ENCODE measurements at places on chromosomes 12 and 14.

DNA sequence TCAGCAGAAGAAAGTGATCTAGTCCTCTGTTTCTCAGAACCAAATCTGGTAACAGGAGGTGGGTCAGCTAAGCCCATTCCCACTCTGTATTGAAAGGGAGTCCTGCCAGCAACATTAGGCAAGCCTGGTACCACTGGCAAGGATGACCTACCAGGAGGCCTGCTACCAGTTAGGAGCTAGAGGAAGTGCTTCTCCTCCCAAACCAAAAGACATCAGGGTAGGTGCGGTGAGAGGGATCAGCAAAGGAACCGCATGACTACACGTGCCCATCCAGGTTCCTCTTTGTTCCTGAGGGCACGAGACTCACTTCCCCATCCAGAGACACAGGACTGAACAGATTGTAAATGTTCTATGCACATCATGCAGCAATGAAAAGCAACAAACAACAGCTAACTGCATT is 2.8 kb downstream of the KLRC4 start:
- DNase-seq: no peak

DNA sequence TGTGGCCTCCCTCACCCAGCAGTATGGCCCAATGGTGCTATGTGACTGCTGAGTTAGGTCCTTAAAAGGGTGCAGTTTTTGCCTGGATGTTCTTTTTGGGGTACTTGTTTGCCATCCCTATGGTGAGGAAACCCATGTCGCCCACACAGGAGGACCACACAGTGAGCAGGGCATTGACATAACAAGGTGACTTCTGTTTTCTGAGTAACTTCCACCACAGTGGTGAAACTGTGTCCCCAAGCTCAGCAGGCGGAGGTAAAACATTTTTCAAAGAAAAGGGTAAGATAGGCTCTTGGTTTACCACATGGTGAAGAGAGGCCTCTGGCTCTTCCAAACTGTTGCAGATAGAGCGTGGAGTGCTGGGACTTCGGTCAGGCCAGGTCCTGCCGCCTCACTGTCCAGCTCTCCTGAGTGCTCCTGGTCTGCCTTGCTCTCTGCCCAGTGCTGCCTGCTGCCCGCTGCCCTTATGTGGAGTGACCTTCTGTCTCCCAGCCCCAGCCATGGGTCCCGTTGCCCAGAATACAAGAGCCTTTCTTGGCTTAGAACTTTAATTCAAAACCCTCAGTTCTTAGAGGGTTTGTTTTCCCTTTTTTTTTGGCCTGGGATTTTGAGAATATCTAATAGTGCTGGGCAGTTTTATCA is 54.0 kb downstream of the TRAF3 start:
- DNase-seq: no peak

DNA sequence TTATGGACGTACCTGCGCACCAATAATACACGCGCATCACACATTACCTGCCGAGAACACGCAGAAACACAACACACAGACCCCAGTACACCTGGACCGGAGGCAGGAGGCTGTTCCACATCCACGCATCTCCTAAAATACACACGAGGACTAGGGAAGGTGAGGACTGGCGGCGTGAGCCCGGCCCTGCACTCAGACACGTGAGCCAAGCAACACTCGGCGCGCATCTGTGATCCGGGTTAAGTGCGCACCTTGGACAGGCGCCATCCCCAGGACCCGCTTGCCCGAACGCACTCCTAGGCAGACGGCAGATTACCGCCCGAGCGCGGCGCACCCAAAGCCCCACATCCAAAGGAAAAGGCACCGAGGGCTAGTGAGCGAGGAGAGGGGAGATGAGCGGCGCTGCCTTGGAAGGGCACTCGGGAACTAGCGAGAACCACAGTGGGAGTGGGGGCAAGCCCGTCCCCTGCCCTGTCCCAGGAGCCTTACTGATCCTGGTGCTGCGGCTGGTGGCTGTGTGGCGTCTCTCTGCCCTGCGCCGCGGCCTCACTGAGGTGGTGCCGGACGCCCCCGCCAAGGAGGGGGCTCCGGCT is 417 bp downstream of the GLS2 start:
- DNase-seq: no peak

GRCh38 chr14:81211844-81212243 is 8.9 kb downstream of the GTF2A1 start:
- DNase-seq: no peak

DNA sequence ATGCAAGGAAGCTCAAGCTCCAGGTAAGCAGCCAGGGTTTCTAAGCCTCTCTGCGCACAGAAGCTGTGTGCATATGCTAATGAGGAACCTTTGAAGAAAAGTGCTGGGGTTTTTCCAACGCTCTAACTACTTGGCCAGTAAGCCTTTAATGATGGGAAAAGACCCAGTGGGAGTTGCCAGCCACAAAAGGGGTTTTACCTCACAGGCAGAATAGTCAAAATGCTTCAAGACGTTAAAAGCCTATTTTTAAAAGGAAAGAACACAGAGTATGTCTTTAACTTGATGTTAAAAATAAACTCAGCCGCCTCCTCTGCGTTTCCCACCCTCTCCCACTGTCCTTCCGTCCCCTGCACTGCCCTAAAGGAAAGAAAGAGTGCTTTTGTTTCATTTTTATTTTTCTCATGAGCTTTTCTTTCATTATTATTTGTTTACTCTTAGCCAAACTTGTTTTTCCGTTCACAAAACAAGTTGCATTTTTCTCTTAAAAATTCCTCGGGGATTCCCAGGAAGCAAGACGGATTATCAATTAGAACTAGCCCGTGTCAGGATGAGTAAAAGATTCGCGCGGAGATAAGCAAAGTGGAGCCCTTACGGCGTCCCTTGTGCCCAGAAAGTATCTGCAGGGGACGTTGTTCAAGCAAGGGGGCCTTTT is 209.8 kb upstream of the NUDT4 start:
- DNase-seq: peak; percentile 25

DNA sequence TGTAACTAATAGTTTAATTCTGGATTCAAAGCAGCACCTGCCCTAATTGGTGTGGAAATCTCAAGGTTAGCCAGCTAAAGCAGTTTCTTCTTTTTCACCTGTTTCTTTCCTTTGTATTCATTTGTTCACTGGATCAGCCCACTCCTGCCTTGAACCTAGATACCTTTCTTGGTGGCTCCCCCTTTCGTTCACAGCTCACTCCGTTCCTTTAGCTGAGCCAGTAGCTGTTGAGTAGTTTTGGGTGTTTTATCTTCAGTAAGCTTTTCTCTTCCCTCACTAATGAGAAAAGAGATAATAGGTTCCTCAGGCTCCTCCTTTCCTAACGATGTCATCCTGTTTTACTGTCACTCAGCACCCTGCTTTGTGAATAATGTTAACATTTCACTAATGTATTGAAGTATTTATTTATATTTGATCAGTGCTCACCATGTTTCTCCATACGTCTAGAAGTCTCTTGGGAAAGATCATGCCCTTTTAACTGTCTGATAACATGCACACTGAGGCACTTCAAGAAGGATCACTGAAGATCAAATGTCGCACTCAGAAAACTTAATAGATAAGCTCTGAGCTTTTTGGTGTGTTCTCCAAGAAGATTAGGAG is 121.1 kb downstream of the TGFB3 start:
- DNase-seq: no peak

GRCh38 chr14:54493293-54493692 is 4.5 kb upstream of the GMFB start:
- DNase-seq: no peak

DNA sequence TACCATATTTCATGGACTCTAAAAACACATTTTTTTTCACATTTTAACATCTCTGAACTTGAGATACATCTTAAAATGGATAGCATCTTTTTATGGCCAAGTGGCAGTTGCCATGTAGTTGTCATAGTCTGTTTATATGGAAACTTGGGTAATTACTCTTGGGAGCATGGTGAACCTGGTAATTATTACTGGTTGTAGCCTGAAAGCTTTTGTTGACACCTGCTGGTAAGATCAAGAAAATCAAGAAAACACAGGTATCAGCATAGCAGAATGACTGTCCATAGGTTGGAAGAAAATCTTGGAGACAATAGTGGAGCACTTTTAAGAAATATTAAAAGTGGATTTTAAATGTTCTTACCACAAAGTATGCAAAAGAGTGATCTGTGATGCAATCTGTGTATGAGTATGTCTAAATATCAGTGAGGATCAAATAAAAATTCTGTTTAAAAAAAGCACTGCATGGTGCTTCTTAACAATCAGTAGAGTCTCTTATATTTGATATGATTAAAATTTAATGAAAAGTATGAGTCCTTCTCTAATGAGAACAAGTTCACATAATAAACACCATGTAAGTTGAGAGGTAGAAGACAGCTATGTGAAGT is 44.2 kb downstream of the TTC8 start:
- DNase-seq: no peak

DNA sequence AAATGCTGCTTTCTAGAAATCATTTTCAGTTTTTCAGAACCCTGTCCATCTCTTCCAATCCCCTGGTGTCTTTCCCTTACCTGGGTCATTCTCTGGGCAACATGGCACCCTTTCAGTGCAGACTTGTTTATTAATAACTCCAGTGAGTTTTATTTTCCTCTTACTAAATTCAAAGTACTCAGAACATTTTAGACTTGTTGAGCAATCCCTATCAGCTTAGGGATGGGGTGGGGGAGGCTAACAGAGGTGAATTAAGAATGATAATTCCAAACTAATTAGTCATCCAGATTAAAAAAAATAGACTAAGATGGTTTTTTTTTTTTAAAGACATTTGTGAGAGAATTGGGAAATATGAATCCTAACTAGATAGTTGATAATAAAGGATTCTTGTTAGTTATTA is 10.7 kb downstream of the GPRC5A start:
- DNase-seq: no peak

DNA sequence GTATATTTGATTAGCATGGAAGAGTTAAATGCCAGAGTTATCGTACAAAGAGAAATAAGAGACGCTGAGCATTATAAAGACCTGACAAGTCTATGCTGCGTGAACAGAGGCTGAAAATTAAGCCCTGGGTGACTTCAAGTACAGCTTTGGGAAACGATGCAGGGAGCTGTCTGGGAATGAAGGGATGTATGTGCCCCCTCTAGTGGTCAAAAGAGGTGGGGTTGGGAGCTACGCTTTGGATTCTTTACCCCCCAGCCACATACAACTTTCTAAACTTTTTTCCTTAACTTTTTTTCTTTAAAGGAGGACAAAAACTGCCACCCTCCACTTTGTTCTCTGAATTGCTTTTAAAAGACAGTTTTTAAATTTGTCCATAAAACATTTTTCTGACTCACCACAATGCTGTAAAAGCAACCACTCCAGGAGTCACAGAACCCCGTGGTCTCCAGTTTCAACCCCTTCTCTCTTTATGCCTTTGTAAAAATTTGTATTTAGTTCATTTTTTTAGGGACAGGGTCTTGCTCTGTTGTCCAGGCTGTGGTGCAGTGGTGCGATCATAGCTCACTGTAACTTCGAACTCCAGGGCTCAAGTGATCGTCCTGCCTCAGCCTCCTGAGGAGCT is 59.4 kb downstream of the ZNF664 start:
- DNase-seq: no peak
